ENCODE measurements at places on chromosomes 1 and 21. TPM values are rescaled to one million over a fixed set of nuclear protein-coding genes. Genes with fewer than 3 reads are reported as not detected.

- no peak for DNase-seq
These were observed 73.6 kb downstream of the TBX15 start for GRCh38 chr1:118914379-118915161.

- peak; percentile 80 for DNase-seq
These were observed 46.3 kb downstream of the NGF start for GRCh38 chr1:115291741-115292140.

DNA sequence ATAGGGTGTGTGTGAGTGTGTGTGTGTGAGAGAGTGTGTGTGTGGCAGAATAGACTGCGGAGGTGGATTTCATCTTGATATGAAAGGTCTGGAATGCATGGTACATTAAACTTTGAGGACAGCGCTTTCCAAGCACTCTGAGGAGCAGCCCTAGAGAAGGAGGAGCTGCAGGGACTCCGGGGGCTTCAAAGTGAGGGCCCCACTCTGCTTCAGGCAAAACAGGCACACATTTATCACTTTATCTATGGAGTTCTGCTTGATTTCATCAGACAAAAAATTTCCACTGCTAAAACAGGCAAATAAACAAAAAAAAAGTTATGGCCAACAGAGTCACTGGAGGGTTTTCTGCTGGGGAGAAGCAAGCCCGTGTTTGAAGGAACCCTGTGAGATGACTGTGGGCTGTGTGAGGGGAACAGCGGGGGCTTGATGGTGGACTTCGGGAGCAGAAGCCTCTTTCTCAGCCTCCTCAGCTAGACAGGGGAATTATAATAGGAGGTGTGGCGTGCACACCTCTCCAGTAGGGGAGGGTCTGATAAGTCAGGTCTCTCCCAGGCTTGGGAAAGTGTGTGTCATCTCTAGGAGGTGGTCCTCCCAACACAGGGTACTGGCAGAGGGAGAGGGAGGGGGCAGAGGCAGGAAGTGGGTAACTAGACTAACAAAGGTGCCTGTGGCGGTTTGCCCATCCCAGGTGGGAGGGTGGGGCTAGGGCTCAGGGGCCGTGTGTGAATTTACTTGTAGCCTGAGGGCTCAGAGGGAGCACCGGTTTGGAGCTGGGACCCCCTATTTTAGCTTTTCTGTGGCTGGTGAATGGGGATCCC is 18.3 kb upstream of the HDAC1 start:
- DNase-seq, result peak; percentile 60

DNA sequence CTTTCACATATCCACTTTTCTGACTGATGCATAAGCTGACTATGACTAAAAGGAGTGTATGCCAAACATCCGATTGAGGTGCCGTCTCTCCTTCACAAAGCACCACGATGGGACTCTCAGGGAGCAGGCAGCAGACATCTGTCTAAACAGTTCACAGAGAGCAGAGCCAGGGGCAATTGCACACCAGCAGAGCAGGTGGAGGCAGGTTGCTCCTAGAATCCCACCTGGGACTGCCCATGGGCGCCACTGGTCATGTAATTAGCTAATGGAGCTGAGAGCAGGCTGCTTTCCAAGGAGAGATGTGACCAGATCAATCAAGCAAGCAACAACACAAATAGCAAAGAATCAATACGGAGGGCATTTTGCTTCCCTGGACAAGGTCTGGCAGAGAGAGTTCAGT is 30.5 kb upstream of the COA6 start:
- no peak for DNase-seq

- no peak for DNase-seq
These were observed 486.7 kb upstream of the ZP4 start for GRCh38 chr1:238377280-238377919.

DNA sequence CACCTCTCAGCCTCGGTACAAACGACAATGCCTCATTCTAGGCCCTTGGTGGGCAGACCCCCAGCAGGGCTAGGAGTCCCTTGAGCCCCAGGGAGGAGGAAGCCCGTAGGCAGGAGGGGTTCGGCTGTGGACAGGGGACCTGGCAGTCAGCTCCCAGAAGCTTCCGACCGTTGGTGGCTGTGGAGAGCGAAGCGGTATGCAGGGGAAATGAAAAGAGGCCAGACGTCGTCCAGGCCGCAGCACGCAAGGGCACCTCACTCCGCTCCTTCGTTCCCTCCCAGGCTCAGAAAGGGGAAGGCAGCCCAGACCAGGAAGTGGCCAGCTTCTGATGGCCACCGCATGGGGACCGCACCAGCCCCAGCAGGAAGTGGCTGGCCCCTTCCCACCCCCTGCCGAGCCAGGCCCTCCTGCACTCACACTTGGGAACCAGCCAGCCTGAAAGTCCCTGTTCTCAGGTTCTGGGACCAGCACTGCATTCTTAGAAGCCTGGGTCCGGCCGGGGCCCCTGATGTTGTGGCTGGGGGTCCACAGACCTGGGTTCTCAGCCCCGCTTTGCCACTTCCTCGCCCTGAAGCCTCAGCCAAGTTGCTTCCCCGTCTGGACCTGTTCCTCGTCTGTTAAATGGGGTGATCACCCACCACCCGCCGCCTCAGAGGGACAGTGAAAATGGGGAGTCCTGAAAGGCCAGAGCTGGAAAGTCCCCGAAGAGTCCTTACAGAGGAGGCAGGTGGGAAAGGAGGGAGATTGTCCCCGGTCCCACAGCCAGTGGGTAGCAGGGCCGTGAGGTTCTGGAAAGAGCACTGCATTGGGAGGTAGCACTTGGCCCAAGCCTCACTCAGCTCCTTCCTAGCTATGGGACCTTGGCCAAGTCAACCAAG is 104.0 kb upstream of the RUNX3 start:
- peak; percentile 66 for DNase-seq

DNA sequence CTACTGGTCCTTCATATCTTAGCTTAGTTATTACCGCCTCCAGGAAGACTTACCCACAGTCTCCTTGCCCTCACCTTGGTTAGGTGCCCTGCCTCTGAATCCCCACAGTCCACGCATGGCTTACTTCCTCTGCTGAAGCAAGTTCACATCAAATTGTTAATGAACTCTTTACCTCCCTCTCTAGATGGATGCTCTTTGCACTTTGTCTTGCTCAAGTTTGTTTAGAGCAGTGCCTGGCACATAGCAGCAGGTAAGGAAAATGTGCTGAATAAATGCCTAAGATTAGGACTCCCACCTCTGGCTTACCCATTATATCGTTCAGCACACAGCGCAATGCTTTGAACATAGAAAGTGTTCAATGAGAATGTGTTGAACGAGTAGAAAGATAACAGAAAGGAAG is 90.5 kb downstream of the BEND5 start:
- DNase-seq, result no peak

- no peak for DNase-seq
These were observed 54.1 kb downstream of the CHD5 start for GRCh38 chr1:6126028-6126427.

- no peak for DNase-seq
These were observed 99.0 kb downstream of the RYR2 start for GRCh38 chr1:237140986-237141385.

Gene AURKAIP1
- 64.8 TPM for total RNA-seq

Gene LCE3E
- total RNA-seq, result not detected

Gene GPR52
- total RNA-seq, result 1.4 TPM

Gene PSMB4
- total RNA-seq, result 362 TPM
